IMR-90 (cell line): ENCODE measurements at places on chromosomes 11 and 22. TPM values are rescaled to one million over a fixed set of nuclear protein-coding genes. Genes with fewer than 3 reads are reported as not detected.

DNA sequence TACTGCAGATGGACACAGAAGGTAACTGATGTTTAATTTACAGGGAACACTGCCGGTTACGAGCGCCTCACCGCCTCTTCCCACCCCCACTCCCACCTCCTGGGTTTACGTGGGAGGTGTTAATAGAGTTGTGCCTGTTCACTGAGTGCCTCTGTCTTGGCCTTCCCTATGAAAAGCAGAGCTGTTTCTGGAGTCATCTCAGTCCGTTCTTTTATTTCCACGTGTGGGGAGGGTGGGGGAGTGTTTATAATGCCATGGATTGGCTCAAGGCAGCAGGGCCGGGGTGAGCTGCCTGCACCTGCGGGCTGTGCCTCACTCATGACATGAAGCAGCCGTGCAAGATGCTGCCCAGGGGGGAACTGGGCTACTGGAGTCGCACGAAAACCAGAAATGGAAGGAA, 322.7 kb downstream of the CADM1 start:
- H3K36me3 ChIP-seq, result peaks cover under 1% of the 10 kb centered on the region; the same call in 1 of the 2 replicates
- no peak overlapping the region for H3K4me3 ChIP-seq
- no peak overlapping the region for H3K27ac ChIP-seq

GRCh38 chr22:22094921-22095320, 112.3 kb upstream of the TOP3B start:
- no peaks in the 10 kb centered on the region; the same call in 1 of the 2 replicates for H3K27me3 ChIP-seq
- no peaks in the 10 kb centered on the region for H3K36me3 ChIP-seq
- H3K4me1 ChIP-seq, result peaks cover 16% of the 10 kb centered on the region

DNA sequence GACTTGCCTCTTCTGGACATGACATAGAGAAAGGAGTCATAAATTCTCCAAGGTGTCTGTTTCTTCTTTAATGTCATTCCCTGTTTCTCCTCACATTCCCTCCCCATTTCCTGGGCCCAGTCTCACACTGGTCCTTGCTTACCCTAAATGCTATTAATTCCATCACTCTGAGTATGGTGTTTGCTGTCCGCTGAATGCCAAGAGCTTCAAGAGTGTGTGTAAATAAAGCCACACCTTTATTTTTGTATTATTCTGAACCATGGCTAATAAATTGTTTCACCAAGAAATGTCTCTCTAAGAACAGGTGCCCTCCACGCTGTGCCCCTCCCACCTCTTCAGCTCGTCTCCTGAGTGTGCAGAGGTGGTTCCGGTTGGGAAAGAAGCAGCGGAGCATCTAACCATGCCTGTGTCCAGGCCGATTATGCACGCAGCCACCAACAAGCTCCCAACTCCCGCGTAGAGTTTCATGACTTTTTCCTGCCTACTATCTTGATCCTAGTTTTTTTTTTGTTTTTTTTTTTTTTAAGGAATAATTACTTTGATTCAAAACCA, 8.6 kb downstream of the TMEM121B start:
- DNase-seq, result no peak
- H3K4me3 ChIP-seq, result no peak overlapping the region
- H3K27ac ChIP-seq, result no peak overlapping the region

DNA sequence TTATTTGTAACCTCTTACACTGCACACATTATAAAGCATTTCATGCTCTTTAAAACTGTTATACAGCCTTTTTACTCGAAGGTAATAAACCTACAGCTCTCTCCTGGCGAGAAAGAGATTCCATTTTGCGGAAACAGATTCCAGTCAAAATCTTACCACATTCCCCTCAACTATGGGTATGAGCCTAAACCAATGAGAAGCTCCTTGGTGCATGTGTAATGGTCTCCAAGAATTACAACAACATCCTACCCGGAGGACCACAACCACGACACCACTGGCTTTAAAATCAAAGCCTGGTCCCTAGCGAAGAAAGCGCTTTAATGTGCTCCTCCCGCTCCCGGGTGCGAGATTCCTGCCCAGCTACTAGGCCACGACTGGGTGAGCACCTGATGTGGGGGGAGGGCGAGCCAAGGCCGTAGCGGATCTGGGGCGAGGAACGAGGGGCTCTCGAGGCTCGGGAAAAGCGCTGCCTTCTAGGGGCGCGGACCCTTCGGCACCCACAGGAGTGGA, 821 bp downstream of the CELF1 start:
- H3K36me3 ChIP-seq, result no peaks in the 10 kb centered on the region
- no peaks in the 10 kb centered on the region for H3K27me3 ChIP-seq
- H3K4me1 ChIP-seq, result peaks cover 3% of the 10 kb centered on the region
- peak overlapping the region; percentile 93 for H3K27ac ChIP-seq
- peak; percentile 52 for DNase-seq

- H3K27ac ChIP-seq, result no peak overlapping the region
- no peak overlapping the region for H3K4me3 ChIP-seq
- no peak for DNase-seq
- no peaks in the 10 kb centered on the region for H3K27me3 ChIP-seq
Measured at GRCh38 chr11:90846628-90847027, 623.8 kb upstream of the CHORDC1 start.

DNA sequence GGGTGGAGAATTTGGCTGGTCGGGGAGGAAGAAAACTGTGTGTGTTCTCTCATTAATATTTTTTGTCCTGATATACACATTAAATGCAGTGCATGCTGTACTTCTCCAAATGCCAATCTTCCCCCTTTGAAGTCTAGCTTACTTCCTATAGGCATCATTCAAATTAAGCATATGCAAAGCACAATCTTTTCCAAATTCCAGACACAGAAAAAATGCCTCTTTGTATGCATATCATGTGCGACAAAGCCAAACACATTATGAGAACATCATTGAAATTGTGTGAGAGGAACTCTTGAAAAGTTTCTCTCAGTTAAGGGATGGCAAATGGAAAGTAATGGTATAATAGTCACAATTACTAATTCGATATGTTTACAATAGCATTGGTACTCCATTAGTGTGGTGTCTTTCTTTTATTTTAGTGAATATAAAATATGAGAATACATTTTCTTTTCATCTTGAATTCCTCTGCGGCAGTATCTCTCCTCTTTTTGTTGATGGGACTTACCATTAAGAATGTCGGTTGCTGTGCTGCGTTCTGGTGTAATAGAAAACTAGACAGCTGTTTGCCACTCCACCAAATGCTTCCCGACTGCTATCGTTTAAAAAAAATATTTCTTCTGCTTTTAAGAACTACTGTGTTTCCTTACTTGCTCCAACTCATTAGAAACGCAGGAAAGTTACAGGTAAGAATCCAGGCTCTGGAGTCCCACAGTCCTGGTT, 19.3 kb upstream of the NRIP3 start:
- H3K27me3 ChIP-seq, result peaks cover 2% of the 10 kb centered on the region; the same call in 1 of the 2 replicates
- H3K27ac ChIP-seq, result no peak overlapping the region
- no peak for DNase-seq
- no peaks in the 10 kb centered on the region for H3K4me1 ChIP-seq
- no peaks in the 10 kb centered on the region for H3K36me3 ChIP-seq

- no peak overlapping the region for H3K4me3 ChIP-seq
- H3K27me3 ChIP-seq, result no peaks in the 10 kb centered on the region
- no peaks in the 10 kb centered on the region for H3K36me3 ChIP-seq
- DNase-seq, result peak; percentile 94
- H3K27ac ChIP-seq, result peak overlapping the region; percentile 96
- peaks cover 23% of the 10 kb centered on the region for H3K4me1 ChIP-seq
Measured at GRCh38 chr22:26553056-26553752, 36.7 kb downstream of the TPST2 start.

GRCh38 chr11:119015054-119015611, 3.0 kb downstream of the RPS25 start:
- no peak overlapping the region for H3K4me3 ChIP-seq
- H3K4me1 ChIP-seq, result peaks cover 5% of the 10 kb centered on the region
- H3K36me3 ChIP-seq, result peaks cover 44% of the 10 kb centered on the region
- H3K27me3 ChIP-seq, result no peaks in the 10 kb centered on the region
- DNase-seq, result no peak

GRCh38 chr11:14042686-14043465, 80.4 kb downstream of the SPON1 start:
- no peaks in the 10 kb centered on the region for H3K36me3 ChIP-seq
- DNase-seq, result no peak
- peaks cover 12% of the 10 kb centered on the region for H3K27me3 ChIP-seq
- H3K4me1 ChIP-seq, result no peaks in the 10 kb centered on the region
- H3K27ac ChIP-seq, result no peak overlapping the region

DNA sequence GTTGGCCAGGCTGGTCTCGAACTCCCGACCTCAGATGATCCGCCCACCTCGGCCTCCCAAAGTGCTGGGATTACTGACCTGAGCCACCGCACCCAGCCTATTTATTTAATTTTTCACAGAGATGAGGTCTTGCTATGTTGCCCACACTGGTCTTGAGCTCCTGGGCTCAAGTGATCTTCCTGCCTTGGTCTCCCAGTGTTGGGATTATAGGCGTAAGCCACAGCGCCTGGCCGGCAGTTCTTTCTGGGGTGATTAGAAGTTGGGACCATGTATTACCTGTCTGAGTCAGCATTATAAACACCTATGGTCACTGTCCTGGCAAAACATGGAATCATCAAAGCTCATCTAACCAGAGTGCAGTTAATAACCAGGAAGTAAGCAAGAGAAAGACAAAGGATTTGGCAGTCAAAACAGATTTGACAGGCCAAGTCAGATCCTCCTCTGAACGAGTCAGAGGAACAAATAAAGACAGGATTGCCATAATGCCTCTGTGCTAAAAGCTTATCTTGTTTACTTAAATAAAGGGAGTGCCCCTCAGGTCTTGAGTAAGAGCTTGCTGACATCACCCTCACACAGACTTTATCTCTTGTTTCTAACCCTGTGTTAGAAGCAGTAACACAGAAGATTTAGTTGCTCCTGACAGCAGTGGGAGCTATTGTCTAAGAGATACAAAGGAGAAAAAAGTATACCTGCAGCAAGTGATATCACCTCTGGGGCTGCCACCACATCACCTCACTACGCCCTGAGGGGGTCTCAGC, 3.7 kb downstream of the SERPIND1 start:
- peak; percentile 94 for DNase-seq
- H3K4me1 ChIP-seq, result peaks cover 10% of the 10 kb centered on the region
- no peak overlapping the region for H3K4me3 ChIP-seq
- H3K27ac ChIP-seq, result peak overlapping the region; percentile 65; the same call in 1 of the 2 replicates
- peaks cover 4% of the 10 kb centered on the region for H3K36me3 ChIP-seq

Gene RAB3IL1
- total RNA-seq, result 0.28 and 0.72 TPM in 2 replicates

Gene SYCE3
- not detected in 2 replicates for total RNA-seq

Gene ZNF215
- total RNA-seq, result 7.2 and 7.7 TPM in 2 replicates

Gene TRPC6
- 2.3 and 3.1 TPM in 2 replicates for total RNA-seq

Gene PRRG4
- total RNA-seq, result not detected in 2 replicates

Gene MS4A6A
- total RNA-seq, result not detected in 2 replicates

Gene ANO9
- not detected in 2 replicates for total RNA-seq
